OCI-M1 (cell line): ENCODE measurements at places on chromosomes 6 and 20.

- DNase-seq = no peak
Observed at GRCh38 chr6:169144356-169144755, 109.3 kb downstream of the THBS2 start.

GRCh38 chr6:120096696-120097260 lies 747.2 kb upstream of the MAN1A1 start:
- DNase-seq = no peak

DNA sequence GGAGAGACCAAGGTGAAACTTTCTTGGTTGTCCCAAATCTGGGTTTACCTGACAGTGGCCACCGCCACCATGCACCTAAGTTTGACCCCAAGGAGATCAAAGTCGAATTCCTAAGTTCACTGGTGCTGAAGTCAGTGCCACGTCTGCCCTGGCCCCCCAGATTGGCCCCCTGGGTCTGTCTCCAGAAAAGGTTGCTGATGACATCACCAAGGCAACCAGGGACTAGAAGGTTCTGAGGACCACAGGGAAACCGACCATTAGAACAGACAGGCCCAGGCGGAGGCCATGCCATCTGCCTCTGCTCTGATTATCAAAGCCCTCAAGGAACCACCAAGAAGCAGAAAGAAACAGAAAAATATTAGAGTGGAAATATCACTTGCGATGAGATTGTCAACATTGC lies 91.2 kb downstream of the DLL1 start:
- no peak for DNase-seq

DNA sequence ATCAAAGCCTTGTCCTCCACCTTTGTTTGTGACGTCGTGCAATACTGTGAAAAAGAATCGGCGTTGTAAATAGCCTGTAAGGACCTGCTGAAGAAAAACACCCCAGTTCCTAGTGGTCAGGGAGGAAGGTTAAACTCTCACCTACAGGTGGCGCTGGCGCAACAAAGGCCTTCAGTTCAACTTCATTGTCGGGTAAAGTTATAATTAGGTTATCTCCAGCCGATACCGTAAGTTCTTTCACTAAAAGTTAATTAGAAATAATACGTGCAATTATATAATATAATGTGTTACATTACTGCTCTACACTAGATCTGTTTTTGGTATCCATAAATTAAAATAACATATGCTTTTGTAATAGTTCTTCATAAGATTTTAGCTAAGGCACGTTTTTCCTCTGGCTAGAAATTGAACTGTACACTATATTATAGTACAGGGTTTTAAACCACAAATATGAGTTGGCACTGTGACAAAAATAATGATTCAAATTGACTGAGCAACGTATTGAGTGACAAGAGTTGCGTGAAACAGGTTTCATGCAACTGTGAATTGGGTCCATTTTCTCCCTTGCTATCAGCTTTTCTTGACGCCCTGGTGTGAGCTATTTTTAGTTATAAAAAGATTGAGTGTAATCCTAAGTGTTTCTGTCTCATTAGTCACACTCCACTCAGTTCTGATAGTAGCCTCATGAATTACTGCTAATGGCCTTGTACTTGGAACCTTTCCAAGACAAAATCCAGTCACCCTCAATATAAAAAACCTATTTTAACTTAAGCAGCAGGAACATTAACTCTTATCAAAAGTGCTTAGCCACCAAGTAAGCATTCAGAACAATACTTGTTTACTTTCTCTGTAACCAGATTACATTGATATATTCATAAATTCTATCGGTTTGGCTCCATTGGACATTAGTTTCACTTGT lies 62.3 kb downstream of the KIAA0319 start:
- DNase-seq = peak; percentile 93
